ENCODE measurements at places on chromosomes 4 and X.

DNA sequence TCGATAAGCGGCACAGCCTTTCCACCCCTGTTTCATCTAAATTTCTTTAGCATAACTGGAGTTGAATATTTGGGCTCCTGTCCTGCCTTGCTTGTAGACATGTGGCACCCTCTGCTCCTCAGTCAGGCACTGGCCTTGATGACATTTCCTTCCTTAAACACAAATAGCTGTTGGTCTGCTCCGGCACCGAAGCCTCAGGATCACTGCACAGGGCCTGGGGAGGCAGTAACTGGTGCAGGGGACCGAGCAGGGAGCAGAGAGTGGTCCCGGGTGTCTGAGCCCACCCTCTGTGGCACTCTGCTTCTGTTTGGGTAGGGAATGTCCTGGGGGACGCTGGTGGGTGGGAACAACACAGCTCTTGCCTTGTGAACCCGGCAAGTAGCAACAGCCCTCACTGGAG is 13.6 kb downstream of the RGS12 start:
- no peak for DNase-seq

- no peak for DNase-seq
Measured at GRCh38 chr4:58175024-58175423, 1064.8 kb upstream of the IGFBP7 start.

DNA sequence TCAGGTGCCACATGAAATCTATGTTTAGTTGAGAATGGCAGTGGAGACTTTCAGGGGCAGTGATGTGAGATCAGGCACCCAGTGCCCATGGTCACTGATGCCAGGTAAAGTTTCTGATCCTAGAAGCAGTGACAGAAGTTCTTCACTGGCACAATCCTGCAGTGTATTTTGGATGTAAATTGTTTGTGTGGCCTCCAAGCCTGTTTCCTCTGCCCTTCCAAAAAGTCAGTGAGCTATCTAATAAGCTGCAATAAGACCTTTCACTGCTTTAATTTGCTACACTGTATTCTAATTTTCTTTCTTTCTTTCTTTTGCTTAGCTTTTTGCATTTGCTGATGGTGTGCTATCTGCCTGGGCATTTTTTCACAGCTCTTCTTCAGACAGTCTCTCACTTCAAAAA is 1348.6 kb downstream of the ADGRL3 start:
- DNase-seq: no peak

DNA sequence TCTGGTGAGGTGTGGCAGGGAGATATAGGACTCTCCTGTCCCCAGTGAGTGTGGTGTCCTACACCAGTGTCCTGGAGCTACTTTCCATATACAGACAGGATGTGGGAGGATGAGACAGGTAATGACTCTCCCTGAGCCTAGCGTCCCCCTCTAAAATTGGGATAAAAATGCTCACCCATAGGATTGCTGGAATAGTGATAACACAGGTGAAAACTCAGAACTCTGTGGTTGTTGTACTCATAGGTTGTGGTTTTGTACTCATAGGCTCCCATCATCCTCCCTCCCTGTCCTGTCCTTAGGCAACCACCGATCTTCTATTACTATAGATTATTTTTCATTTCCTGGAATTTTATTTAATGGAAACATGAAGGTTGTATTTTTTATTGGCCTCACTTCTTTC is 60.7 kb upstream of the NXF3 start:
- DNase-seq: no peak

GRCh38 chr4:184261246-184261645 is 43.6 kb upstream of the ENPP6 start:
- DNase-seq: no peak

- DNase-seq: no peak
Measured at GRCh38 chrX:33465137-33465536, 253.8 kb upstream of the DMD start.

GRCh38 chrX:16743604-16744325 is 24.4 kb downstream of the SYAP1 start:
- DNase-seq: no peak

GRCh38 chrX:10966057-10966456 is 145.1 kb upstream of the HCCS start:
- no peak for DNase-seq

DNA sequence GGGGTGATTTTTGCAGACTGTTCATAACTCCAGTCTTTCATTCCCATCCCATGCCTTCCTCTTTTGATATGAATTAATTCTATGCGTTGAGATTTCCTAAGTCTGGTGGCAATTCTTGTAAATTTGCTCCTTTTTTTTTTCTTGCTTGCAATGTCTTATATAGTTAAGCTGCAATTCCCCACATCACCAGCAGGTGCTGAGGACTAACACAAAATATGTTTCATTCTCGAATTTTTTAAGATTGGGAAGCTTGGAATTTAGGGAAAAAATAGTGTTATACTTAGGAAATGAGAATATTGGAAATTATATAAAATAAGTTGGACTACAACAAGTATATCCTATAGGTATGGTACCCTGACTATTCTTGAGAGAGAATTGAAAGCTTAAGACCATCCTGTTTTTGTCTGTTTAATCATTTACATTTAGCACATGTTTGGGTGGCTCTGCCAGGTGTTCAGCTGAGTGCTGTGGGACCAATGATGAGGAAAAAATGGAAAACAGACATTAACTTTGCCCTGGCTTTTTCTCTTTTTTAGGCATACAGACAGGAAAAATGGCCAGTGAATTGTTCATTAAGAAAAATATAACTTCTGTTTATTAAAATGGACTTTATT is 30.2 kb downstream of the AFF2 start:
- peak; percentile 5 for DNase-seq

GRCh38 chr4:29756966-29757365 is 963.2 kb upstream of the PCDH7 start:
- no peak for DNase-seq

- no peak for DNase-seq
Measured at GRCh38 chr4:122854447-122855352, 28.1 kb downstream of the FGF2 start.

GRCh38 chrX:24150898-24151297 is 1.4 kb downstream of the ZFX start:
- DNase-seq: no peak

DNA sequence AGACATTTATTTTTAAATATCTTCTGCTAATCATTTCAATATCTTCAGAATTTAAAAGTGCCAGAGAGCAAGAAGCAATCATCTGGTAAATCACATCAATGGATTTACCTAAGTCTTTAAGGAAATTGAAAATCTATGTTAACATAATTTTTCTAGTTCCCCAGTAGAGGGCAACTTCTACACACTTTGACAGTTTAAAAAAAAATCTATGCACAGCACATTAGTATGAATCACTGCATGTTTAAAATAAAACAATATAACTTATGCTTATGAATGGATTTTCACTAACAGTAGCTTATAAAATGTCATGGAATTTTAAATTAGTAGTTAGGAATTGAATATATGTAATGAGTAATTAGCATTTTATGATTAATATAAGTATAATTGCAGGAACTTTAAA is 126.5 kb downstream of the REELD1 start:
- no peak for DNase-seq

DNA sequence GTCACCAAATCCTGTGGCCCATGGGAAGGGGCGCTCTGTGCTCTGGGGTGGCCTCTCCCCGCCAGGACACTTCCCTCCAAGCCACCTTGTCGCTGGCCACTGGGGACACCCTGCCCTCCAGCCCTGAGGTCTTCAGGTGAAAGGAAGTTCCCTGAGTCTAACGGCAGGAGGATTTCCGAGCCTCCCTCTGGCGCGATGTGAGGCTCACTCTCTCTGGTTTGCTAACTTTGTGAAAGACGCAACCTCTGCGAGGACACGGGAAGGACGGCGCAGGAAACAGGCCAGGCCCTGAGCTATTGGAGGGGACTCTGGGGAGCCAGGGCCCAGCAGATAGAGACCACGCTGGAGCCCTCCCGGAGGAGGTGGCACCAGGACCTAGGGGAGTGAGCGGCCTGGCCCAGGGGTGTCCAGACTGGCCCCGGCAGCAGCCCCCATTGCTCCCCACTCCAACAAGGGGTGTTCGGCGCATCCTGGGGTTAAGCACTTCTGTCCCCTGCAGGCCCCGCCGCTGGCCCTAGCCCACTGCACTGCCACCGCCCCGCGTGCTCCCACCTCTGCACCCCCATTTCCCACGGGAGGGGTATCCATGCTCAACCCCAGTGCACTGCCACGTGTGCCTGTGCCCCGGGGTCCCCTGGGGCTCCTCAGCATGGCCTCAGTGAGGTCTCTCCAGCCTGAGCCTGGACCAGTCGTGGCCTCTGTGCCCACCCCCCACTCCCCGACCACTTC is 72.2 kb upstream of the MXD4 start:
- DNase-seq: no peak

DNA sequence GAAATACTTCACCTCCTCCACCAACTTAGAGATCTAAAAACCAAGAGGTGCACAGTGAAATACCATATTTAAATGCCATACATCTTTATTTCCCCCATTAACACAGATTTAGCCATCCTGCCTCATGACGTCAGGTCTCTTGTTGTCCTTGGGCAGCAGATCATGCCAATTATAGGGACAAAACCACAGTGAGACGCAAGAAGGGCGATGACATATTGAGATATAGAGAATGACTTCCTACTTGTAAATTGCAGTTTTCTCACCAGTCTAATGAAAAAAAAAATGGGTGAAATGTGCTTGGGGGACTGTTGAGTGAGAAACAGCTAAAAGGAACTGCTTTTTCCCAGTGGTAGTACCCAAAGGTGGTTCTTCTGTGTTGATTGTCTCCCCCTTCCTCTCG is 24.3 kb downstream of the RS1 start:
- no peak for DNase-seq

GRCh38 chr4:15847746-15848145 is 69.6 kb downstream of the CD38 start:
- no peak for DNase-seq

- DNase-seq: no peak
Measured at GRCh38 chr4:106245176-106245575, 70.8 kb downstream of the TBCK start.

GRCh38 chr4:78885598-78885997 is 53.6 kb downstream of the PAQR3 start:
- no peak for DNase-seq

GRCh38 chr4:10741961-10742699 is 57.6 kb upstream of the CLNK start:
- DNase-seq: no peak

DNA sequence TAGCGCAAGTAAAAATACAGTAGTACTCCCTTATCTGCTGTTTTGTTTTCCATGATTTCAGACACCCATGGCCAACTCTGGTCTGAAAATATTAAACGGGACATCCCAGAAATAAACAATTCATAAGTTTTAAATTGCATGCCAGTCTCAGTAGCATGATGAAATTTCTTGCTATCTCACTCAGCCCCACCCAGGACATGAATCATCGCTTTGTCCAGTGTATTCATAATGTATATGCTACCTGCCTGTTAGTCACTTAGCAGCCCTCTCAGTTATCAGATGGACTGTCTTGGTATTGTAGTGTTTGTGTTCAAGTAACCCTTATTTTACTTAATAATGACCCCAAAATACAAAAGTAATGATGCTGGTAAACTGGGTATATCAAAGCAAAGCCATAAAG is 158.2 kb upstream of the DDIT4L start:
- DNase-seq: no peak

- no peak for DNase-seq
Measured at GRCh38 chr4:106659371-106659770, 290.8 kb upstream of the GIMD1 start.

DNA sequence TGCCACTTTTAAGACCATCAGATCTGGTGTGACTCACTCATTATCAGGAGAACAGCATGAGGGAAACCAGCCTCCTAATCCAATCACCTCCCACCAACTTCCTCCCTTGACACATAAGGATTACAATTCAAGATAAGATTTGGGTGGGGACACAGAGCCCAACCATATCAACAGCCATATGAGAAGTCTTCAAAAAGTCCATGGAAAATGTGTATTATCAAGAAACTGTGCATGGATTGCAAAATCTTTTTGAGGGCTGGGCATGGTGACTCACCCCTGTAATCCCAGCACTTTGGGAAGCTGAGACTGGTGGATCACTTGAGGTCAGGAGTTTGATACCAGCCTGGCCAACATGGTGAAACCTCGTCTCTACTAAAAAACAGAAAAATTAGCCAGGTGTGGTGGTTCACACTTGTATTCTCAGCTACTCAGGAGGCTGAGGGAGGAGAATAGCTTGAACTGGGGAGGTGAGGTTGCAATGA is 17.8 kb upstream of the RPL39 start:
- DNase-seq: no peak

DNA sequence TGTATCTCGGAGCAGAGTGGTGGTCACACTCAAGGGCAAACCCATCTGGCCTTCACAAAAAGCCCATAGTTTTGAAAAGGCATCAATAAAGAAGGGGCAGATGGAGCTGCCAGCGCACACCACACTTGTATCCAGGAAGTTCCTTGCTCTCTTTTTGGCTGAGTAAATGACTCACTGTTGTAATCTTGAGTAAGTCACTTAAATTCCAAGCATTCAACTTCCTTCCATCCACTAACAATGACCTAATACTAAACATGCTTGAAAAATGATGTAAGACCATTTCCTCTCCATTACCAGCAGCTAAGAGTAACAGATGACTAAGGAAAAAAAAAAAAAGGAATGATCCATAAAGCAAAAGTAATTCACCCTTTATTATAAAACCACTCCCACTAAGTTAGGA is 32.4 kb upstream of the MYOZ2 start:
- DNase-seq: no peak

- DNase-seq: no peak
Measured at GRCh38 chr4:7727749-7728148, 211.9 kb downstream of the AFAP1 start.

GRCh38 chrX:130916636-130917422 is 13.8 kb upstream of the ENOX2 start:
- peak; percentile 38 for DNase-seq

DNA sequence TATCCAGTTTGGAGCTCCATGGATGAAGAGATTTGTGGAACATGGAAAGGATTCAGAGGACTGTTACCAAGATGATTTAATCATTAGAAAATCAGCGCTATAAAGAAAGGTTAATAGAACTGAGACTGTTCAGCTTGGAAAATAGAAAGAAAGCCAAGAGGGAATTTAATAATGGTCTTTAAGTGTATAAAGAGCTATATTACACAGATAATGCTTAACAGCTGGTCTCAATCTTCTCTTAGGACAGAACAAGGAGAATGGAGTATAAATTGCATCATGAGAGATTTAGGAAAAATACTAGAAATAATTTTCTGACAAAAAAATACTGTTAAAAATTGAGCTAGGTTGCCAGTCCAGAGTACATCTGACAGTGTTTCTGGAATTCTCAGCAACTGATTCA is 91.3 kb upstream of the MAGEC2 start:
- DNase-seq: no peak

DNA sequence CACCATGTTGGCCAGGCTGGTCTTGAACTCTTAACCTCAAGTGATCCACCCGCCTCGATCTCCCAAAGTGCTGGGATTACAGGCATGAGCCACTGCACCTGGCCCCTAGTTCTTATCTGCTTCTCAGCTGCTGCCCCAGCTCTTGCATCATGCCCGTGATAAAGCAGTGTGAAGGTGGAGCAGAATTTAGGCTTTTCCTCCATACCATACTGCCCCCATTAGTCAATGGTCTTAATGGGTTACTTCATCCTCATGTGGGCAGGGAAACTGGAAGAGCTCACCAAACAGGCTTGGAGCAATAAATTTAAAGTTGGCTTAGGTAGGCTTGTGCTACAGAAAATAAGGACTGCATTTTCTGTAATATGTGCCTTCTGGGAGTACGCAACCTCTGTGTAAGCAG is 636.9 kb upstream of the BOD1L1 start:
- no peak for DNase-seq
